ENCODE measurements at places on chromosomes 7 and 10. TPM values are rescaled to one million over a fixed set of nuclear protein-coding genes. Genes with fewer than 3 reads are reported as not detected.

The IDI2 gene
- total RNA-seq: not detected

The UPK3B gene
- total RNA-seq: not detected

The EDRF1 gene
- 15.9 TPM for total RNA-seq

The NRCAM gene
- total RNA-seq: 0.78 TPM

The TMEM130 gene
- 0.12 TPM for total RNA-seq

The ZNF12 gene
- 20.0 TPM for total RNA-seq

The SPDYE6 gene
- not detected for total RNA-seq

The CPVL gene
- 3.8 TPM for total RNA-seq

The ACTR3C gene
- 18.1 TPM for total RNA-seq

The SAP25 gene
- 2.1 TPM for total RNA-seq

The UBE2D1 gene
- 21.5 TPM for total RNA-seq

The TRIM50 gene
- not detected for total RNA-seq

The SAMD9L gene
- total RNA-seq: 25.9 TPM

The HOXA5 gene
- total RNA-seq: 5.6 TPM

The SORCS1 gene
- total RNA-seq: under 0.01 TPM

The CHPF2 gene
- 32.0 TPM for total RNA-seq

The CCL26 gene
- 0.36 TPM for total RNA-seq

The ANKRD61 gene
- total RNA-seq: 0.20 TPM

The ACBD7 gene
- total RNA-seq: 6.7 TPM

The CHST15 gene
- total RNA-seq: 36.4 TPM

The GLCCI1 gene
- 2.6 TPM for total RNA-seq

The GCK gene
- total RNA-seq: 2.4 TPM

The CYP2C18 gene
- not detected for total RNA-seq

The UTF1 gene
- total RNA-seq: not detected

The PIK3CG gene
- total RNA-seq: 3.2 TPM

The ADK gene
- 64.6 TPM for total RNA-seq

The PHYHIPL gene
- total RNA-seq: not detected

The RPS24 gene
- 2,229 TPM for total RNA-seq

The CTNNA3 gene
- not detected for total RNA-seq

The SCIN gene
- not detected for total RNA-seq

The PDE6C gene
- total RNA-seq: not detected

The MYL7 gene
- not detected for total RNA-seq

The TMEM270 gene
- not detected for total RNA-seq

The MPP7 gene
- 0.24 TPM for total RNA-seq
